ENCODE measurements at places on chromosomes 3 and 15. TPM values are rescaled to one million over a fixed set of nuclear protein-coding genes. Genes with fewer than 3 reads are reported as not detected.

DNA sequence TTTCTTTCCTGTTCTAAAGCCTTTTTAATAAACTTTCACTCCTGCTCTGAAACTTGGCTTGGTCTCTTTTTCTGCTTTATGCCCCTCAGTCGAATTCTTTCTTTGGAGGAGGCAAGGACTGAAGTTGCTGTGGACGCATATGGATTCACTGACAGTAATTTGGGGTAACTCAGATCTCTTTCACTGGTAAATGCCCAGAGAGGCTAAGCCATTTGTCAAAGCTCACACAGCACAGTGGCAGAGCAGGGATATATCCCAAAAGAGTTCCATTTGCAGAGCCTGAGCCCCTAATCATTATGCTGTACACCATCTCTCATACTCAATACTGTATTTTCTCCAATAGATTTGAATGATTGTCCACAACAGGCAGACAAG lies 72.3 kb upstream of the GALNT15 start:
- DNase-seq: no peak

GRCh38 chr15:35139822-35140221 lies 54.7 kb upstream of the NANOGP8 start:
- DNase-seq: no peak

The ZFAND6 gene
- total RNA-seq: 73.0 TPM

The TNFAIP8L3 gene
- total RNA-seq: 11.2 TPM

GRCh38 chr3:8500319-8500988 lies 1.2 kb upstream of the LMCD1 start:
- no peak for DNase-seq

Data from mucosa of descending colon (tissue), 3 donors.